ENCODE measurements at places on chromosomes 1 and 21. TPM values are rescaled to one million over a fixed set of nuclear protein-coding genes. Genes with fewer than 3 reads are reported as not detected.

- no peak for DNase-seq
- H3K4me3 ChIP-seq = no peak overlapping the region
- no peak overlapping the region for H3K27ac ChIP-seq
- H3K4me1 ChIP-seq = no peaks in the 10 kb centered on the region
- H3K27me3 ChIP-seq = peaks cover 10% of the 10 kb centered on the region
Observed at GRCh38 chr1:33573661-33574060, 101.2 kb downstream of the ZSCAN20 start.

DNA sequence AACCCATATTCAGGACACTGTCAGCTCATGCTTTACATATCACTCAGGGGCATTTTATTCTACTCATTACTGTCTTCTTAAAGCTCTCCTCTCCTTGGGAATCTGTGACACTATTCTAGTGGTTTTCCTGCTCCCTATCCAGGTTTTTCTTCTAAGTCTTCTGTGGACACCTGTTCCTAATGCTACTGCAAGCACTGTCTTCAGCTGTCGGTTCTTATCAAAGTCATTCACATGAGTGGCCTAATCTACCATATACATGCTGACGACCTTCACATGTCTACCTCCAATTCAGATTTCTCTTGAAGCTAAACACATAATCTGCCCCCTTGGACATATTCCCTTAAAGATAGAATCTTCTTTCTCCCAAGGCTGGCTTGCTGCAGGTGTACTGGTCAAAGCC is 39.8 kb upstream of the PRRX1 start:
- H3K27me3 ChIP-seq = no peaks in the 10 kb centered on the region
- H3K4me1 ChIP-seq = no peaks in the 10 kb centered on the region
- no peak for DNase-seq
- H3K27ac ChIP-seq = no peak overlapping the region
- no peaks in the 10 kb centered on the region for H3K36me3 ChIP-seq

DNA sequence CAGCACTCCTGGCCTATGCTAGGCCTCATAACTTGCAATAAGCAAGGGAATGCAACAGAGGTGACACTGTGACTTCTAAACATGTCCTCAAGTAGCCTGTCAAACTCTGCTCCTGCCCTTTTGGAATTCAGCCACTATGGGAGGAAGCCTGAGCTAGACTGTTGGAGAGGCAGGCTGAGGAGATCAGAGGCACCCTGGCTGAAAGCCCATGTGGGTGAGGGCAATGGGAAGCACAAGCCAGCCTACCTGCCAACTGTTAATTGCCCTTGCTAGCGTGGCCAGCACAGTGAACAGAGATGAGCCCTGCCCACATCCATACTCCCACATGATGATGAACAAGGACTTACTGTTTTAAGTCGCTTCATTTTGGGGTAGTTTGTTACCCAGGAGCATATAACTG is 17.7 kb downstream of the GNB1 start:
- no peak overlapping the region for H3K27ac ChIP-seq
- H3K4me3 ChIP-seq = no peak overlapping the region
- DNase-seq = no peak
- H3K4me1 ChIP-seq = peaks cover 52% of the 10 kb centered on the region
- H3K36me3 ChIP-seq = peaks cover 40% of the 10 kb centered on the region

- peaks cover 7% of the 10 kb centered on the region for H3K4me1 ChIP-seq
- no peaks in the 10 kb centered on the region for H3K36me3 ChIP-seq
- H3K4me3 ChIP-seq = no peak overlapping the region
- DNase-seq = no peak
- H3K27me3 ChIP-seq = peaks cover 2% of the 10 kb centered on the region
- no peak overlapping the region for H3K27ac ChIP-seq
Observed at GRCh38 chr1:43315481-43315880, 14.7 kb downstream of the TIE1 start.

Gene TRIM33
- total RNA-seq = 41.7 TPM

DNA sequence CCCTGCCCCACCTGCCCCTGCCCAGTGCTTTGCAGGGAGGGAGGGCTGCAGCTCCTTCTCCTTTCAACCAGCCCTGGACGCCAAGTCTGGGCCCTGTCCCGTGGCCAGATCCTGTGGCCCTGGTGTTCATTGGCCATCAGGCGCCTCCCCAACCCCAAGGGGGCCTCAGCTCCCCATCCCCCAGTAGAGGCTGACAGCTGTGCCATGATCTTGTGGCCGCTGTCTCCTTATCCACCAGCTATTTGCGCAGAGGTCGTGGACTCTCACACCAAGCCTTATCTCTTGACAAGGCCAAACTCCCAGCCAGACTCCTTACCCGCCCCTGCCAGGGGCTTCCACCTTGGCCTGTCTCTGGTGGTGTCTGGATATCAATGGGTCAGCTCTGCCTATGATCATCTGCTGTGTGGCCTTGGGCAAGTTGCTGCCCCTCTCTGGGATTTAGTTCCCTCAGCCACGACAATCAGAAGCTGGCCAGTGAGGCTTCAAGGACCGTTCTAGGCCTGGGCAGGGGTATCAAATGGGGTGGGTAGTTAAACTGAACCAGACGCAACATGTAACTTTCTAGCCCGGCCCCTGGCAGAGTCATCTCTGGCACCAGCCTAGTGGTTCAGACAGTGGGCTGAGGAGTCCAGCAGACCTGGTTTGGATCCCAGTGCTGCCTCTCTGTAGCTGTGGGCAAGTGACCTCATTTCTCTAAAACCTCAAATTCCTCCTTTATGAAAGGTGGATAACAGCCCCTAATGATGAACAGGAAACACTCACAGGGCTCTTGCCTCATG is 3.3 kb upstream of the COL8A2 start:
- no peak for DNase-seq
- peaks cover 23% of the 10 kb centered on the region for H3K27me3 ChIP-seq
- no peak overlapping the region for H3K27ac ChIP-seq
